ENCODE measurements at places on chromosomes 1 and 21.

DNA sequence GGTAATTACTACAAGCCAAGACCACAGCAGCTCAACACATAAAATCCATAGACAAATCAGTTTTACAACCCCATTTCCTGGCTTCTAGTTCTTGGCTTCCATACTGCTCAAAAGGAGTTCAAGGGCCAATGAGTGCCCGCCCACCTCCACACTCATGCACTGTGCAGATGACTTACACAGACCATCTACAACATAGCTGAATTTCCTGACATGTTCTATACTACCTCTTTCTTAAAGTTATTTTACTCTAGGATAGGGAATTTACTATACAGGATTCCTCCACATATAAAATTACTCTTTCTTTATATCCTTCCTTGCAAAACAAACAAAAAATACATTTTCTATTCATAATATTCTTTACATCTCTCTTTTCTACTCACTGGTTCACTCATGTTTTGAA lies 14.6 kb downstream of the BACE2 start:
- no peak for DNase-seq

DNA sequence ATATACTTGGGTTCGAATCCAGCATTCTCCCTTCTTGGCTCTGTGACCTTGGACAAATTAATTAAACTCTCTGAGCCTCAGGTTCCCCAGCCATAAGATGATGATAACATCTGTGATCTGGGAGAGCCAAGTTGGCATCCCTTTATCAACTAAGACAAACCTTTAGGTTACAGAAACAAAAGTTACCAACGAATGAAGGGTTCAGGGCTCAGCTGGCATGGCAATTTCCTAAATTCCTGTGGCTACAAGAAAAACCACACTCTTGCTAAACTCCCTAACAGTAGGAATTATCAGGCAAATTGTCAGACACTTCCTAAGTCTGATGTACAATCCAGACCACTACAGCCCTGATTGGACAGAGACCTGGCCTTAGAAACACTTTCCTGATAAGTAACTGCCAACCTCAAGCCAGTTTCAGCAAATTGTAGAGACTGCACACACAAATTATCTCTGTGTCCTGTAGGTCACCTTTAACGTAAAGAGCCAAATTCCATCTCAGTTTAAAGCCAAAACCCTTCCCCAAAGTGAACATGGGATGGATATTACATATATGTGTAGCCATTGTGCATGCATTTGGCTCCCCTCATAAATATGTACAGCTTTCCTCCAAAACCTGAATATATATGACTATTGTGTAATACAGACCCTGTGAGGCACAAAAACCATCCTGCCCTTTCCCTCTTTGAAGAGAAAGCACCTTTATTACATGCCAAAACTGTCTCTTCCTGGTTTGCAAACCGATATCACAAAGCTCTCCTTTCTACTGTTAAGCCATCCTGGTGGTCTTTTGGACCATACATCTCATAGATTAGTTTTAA lies 39.5 kb upstream of the EDARADD start:
- no peak for DNase-seq

DNA sequence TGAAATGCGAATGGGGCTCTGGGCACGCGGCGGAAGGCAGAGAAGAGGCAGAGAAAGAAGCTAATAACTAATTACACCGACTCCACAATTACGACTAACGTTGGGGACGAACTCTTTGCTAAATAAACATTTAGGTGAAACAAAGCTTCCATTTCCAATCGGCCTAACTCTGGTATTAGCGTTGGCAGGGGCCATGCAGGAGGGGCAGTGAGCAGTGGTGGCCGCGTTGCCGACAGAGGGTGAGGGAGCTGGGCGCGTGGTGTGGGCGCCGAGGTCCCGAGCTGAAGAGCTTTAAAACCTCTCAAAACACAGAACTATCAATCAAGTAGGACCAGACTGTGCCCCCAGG lies 553 bp upstream of the NDUFV3 start:
- peak; percentile 67 for DNase-seq

DNA sequence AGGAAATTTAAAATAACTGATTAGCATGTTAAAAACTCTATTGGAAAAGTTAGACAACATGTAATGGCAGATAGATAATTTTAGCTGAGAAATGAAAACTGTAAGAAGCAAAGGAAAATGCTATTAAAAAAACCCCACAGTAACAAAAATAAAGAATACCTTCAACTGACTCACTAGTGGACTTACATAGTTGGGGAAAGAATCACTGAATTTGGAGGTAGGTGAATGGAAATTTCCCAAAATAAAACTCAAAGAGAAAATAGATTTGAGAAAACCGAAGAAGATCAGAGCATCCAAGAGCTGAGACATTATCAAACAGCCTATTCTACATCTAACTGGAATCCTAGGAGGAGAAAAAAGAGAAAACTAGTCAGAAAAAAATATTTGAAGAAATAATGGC lies 34.7 kb downstream of the PDE4B start:
- DNase-seq = no peak

DNA sequence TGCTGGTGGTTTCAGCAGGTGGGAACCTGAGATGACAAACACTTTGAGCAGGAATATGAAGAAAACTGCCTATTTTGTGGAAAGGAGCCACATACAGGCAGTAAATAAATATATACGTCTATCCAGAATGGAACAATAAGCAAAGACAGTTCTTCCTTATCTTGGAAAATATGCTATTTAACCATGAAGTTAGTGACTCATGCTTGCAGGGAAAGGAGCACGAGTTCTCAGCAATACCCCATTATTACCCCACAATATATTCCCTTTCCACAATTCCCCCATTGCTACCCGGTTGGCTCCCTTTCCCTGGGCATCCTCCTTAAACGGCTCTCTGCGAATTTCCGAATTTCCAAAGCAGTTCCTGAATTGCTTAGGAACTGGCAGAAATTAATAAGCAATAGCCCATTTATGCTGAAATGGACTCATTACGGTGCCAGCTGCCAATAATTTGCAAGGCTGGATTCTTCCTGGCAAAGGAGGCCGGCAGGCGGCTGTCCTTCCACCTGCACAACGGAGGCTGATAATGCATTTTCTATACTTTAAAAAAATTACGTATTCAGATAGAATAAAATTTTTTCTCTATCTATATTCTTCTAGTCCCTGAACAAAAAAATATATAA lies 65.4 kb downstream of the TIAM1 start:
- no peak for DNase-seq

DNA sequence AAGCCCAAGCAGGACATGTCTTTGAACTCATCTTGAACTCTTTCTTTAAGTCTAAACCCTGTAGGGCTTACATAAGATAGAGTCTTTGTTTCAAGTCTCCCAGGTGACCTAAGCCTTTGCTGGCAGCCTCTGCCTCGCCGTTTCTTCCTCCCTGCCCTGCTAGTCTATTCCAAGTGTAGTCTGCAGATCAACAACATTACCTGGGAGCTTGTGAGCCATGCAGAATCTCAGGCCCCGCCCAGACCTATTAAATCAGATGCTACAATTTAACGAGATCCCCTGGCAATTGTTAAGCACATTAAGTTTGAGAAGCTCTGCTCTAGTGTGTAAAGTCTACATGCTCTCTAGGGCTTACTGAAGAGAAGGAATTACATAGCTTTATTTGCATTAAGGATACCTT lies 271.6 kb downstream of the PBX1 start:
- no peak for DNase-seq

DNA sequence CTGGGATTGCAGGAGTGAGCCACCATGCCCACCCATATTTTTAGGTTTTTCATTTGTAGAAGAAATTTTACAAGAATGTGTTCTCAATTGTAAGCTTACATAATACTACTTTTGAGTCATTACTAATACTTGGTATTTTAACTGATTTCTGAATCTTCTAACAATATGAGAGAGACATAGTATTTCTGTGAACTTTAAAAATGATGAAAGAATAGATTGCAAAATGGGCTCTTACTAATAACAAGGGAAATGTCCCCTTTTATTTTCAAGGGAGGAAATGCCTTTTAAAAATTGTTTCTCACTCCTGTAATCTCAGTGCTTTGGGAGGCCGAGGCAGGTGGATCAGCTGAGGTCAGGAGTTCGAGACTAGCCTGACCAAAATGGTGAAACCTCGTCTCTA lies 5.9 kb downstream of the AGO3 start:
- no peak for DNase-seq

DNA sequence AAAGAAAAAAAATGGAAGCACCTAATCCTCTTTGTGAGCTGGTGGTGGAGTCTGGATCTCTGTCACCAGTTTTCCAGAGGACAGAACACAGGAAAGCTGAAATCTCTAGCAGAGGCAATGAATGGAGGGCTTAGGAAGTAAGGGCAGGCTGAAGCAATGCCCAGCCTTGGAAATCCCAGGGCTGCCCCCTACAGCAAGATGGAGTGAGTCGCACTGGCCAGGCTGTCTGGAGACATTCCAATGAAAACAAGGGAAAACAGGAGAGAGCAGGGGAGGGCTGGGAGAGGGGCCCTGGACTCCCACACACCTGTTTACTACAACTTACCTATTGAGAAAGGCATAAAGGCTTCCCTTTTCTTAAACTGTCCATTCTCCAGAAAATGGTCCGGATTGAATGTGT lies 25.9 kb downstream of the CYP2J2 start:
- no peak for DNase-seq

DNA sequence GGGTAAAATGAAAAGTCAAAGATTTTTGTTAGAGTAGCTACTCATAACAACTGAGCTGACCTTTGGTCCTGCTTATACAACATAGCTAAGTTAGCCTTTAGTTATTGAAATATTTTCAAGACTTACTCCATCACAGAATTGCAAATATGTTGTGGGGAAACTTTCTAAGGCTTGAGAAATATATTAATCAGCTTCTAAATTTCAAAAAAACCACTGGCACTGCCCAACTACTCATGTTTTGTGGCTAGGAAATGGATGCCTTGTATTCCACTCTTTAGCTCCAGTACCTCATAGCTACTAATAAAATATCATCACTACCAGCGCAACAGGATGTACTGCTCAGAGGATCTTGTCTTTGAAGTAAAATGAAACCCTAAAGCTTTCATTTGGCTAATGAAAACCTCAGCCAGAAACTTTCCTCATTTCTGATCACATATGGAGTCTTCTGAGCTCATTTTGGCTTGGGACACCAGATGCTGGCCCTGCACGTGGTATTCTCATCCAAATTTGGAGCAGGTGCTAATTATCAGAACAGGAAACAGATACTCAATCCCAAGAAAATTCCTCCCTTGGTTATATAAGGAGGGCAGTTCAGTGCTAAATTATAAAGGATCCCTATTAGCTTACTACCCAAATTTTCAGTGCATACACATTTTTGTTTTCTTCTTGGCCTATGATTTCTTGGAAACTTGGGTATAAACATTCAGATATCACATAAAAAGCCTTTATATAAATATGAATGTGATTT lies 690.7 kb downstream of the ADGRL2 start:
- no peak for DNase-seq

DNA sequence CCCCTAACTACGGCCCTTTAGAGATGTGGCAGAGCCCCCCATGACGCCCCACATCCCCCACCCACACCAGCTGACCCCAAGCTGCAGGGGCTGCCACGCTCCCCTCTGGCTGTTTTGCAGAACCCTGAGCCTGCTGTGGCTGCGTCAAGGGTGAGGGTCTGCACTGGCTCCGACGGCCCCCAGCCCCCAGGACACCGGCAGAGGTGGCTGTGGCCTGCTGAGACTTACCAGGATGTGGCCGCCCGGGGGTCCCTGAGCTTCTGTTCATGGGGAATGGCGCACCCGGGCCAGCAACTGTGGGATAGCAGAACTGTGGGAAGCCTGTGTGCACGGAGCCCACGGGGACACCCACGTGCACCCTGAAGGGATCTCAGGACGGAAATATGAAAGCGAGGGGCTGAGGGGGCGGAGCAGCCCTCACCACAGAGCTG lies 12.8 kb upstream of the RNF223 start:
- no peak for DNase-seq

DNA sequence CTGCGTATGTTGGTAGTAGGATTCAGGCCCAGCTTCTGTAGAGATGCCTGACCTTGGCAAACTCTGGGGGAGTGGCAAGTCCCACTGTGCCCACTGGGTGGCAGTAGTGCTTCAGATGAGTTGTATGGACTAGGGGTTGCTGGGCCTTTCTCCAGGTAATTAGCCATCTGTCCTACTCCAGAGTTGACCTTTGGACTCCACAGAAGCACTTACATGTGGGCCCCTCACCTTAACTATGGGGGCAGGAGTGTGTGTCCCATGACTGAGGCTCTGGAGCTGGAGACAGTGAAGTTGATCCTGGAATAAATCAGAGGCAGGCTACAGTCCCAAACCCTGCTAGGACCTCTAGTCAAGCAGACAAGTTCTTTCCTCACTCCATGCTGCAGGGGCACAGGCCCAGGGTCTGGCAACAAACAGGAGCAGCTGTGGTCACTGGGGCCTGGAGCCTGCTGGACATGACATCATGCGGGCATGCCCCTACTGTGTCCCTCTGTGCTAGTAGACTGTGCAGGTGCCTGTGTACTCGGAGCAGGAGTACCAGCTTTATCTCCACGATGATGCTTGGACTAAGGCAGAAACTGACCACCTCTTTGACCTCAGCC lies 4.6 kb downstream of the DMAP1 start:
- peak; percentile 52 for DNase-seq

GRCh38 chr1:10085076-10085475 lies 52.3 kb downstream of the UBE4B start:
- no peak for DNase-seq

DNA sequence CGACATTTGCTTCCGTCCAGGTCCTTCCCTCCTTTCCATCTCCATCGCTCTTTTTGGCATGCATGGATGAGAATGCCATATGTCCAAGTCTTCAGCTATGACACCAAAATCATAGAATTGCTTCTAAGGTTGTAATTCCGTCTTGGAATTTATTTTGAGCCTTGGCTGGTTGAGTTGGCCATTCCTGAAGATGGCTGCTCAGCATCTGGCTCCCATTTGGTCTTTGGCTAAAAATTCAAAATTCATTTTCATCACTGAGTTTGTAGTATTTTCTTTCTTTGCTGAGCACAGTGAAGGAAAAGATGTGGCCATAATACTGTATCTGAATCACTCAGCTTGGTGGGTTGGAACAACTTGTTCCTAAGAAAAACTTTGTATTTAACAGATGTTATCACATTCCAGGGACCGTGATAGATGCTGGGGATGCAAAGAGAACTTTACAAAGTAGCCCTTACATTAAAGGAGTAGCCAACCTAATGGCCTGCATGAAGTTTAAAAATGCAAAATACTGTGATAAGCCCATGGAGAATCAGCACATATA lies 15.6 kb downstream of the JUN start:
- DNase-seq = no peak

DNA sequence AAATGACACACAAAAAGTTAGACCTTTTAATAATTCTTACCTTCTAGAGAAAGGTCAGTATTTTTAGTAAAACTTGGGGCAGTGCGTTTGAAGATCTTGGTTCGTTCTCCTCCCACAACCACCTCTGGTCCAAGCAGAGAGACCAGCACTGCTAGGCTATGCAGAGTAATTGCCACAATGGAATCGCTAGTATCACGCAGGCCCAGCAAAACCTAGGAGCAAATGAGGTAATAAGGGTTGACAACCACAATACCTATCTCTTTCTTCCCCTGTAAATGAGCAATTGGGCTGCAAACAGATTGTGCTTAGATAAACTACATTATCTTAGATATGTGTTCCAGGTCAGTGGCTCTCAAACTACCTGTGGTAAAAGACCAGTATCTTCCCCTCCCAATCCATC lies 34.7 kb downstream of the SCYL3 start:
- no peak for DNase-seq

GRCh38 chr1:151912973-151913372 lies 3.7 kb upstream of the THEM4 start:
- no peak for DNase-seq

GRCh38 chr1:17948594-17948993 lies 159.0 kb upstream of the IGSF21 start:
- no peak for DNase-seq
